ENCODE measurements at places on chromosomes 2 and 18.

DNA sequence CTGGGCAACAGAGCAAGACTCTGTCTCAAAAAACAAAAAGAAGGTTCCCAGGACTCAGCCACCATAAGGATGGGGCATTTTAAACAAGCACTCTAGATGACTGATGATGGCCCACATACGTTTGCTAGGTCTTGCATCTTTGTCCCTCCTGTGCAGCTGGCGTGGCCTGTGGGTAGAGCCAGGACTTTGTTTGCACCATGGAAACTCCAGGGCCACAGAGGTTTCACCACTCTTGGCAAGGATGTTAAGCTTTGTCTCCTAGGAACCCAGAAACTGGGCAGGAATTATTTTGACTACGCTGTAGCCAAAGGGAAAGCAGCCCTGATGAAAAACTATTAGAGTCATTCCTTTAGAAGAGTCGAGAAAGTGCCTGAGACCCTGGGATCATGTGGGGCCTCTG is 75.3 kb upstream of the STPG4 start:
- DNase-seq = no peak

DNA sequence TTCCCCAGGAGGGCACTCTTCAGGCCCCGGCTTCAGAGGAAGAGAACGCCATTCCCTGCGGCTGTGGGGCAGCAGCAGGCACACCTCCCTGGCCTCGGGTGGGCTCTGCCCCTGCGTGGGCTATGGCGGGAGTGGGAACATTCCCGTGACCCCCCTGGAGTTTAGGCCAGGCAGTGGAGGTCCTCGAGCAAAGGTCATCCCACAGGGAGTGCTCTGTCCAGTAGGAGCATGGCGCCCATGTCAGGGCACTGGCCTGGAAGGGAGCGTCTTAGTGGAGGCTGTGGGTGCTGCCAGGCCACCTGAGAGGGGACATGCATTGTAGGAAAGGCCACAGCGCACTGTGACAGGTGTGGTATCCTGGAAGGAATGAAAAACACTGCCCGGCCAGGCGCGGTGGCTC is 9.2 kb upstream of the NFATC1 start:
- DNase-seq = no peak

DNA sequence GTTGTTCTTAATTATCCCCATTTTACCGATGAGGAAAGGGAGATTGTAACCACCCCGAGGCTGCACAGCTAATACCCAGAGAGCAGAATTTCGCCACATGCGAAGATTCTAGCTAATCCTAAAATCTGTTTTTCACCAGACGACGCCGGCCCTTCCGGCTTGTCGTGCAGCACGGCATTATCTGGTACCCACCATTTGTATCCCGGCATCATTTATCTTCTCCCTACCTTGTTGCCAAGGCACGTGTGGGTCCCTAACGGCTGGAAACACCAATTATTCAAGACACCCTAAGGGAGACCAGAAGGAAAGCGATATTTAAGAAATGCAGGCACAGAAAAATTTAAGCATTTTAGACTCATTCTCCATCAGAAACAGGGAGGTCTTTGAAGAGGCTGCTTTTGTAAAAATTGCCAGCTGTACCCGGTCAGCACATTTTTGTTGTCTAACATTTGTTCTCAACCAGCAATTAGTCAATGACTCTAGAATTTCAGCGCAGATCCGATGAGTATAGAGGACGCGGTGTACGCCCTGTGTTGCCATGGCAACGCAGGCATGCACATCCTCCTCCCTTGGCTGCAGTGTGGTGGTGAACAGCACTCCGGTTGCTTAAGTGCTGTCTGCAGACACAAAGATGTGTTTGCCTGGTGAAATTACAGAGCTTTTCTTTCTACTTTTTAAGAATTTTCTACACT is 111.6 kb downstream of the AGAP1 start:
- no peak for DNase-seq

GRCh38 chr2:212957624-212958023 is 193.8 kb downstream of the IKZF2 start:
- no peak for DNase-seq

DNA sequence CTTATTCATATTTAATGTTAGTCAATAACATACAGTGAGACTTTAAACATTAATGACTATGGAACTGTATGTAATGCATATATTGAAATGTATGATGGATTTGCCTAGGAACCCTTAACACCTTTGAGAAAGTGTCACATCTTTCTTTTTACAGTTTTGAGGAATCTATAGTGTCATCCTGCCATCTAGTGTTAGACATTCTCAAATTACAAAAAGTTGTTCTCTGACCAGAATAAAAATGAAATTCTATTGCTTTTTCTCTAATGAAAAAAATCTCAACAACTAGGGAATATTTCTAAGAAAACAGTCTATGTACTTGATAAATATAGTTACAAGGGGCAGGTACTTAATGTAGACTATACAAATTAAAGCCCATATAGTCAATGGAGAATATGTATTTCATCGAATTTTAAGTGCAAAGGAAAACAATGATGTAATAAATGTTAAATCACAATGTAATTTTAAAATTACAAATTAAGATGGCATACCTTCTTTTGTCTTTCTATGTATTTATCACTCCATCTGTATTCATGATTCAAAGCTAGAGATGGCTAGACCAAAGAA is 5.1 kb upstream of the CALCRL start:
- no peak for DNase-seq

GRCh38 chr18:63244607-63245006 is 75.0 kb downstream of the BCL2 start:
- DNase-seq = no peak

- DNase-seq = no peak
These were observed 5.5 kb downstream of the SALL3 start for GRCh38 chr18:78984941-78985784.

- DNase-seq = no peak
These were observed 22.2 kb downstream of the TRIP12 start for GRCh38 chr2:229899604-229900003.

GRCh38 chr18:48662011-48662661 is 123.3 kb downstream of the CTIF start:
- DNase-seq = no peak

- DNase-seq = no peak
These were observed 33.7 kb downstream of the MTERF4 start for GRCh38 chr2:241068136-241068941.

DNA sequence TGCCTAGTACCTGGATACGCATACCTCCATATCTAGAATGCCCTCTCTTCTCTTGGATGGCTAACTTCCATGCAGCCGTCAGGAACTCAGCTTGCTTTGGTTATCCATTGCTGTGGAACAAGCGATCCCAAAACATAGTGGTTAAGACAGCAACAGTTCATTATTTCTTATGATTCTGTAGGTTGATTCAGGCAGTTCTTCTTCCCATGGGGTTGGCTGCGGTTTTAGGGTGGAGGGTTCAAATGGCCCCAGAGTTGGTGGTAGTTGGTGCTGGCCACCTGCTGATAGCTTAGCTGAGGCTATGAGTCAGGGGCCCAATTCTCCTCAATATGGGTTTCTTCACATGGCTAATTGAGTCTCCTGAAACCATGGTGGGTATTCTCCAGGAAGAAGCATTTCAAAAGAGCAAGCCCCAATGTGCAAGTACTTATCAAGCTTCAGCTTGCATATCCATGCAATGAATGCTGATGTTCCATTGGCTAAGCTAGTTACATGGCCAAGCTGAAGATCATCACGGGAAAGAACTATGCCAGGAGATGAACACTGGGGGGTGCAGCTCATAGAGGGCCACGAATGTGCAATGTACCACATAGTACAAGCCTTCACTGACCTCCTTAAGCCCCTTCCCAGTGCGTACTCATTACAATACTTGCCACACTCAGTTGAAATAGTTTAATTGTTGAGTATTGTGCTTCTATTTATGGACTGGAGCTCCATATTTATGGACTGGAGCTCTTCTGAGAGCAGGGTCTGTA is 10.0 kb upstream of the RHOB start:
- no peak for DNase-seq
